Endothelial cell of coronary artery (primary cell): ENCODE measurements at places on chromosomes 7 and 10. TPM values are rescaled to one million over a fixed set of nuclear protein-coding genes. Genes with fewer than 3 reads are reported as not detected.

Gene NKX1-2
- not detected in 2 replicates for total RNA-seq

Gene LOXL4
- total RNA-seq: 0.81 and 2.4 TPM in 2 replicates

Gene ELOVL3
- 0.09 TPM in 1 of 2 replicates, not detected in the other for total RNA-seq

Gene CLRN3
- total RNA-seq: 0.09 TPM in 2 replicates

Gene FIGNL1
- total RNA-seq: 18.7 and 29.9 TPM in 2 replicates

Gene CALHM2
- 11.6 and 13.0 TPM in 2 replicates for total RNA-seq

Gene GARIN1A
- total RNA-seq: 0.18 and 0.28 TPM in 2 replicates

Gene GPR26
- not detected in 2 replicates for total RNA-seq

Gene FAM25C
- total RNA-seq: not detected in 2 replicates

Gene CYP2C19
- total RNA-seq: not detected in 2 replicates

Gene RPS24
- 2,627 and 2,717 TPM in 2 replicates for total RNA-seq

Gene CASTOR2
- 7.2 and 11.2 TPM in 2 replicates for total RNA-seq

Gene LIPK
- total RNA-seq: not detected in 2 replicates

Gene AMZ1
- total RNA-seq: 0.09 and 0.19 TPM in 2 replicates
